HFFc6 (cell line): ENCODE measurements at places on chromosomes 2 and 18. TPM values are rescaled to one million over a fixed set of nuclear protein-coding genes. Genes with fewer than 3 reads are reported as not detected.

Gene ARHGAP25
- not detected in 3 replicates for total RNA-seq

Gene CYS1
- 0.32 to 1.7 TPM (median 0.50 TPM) in 3 replicates for total RNA-seq

Gene GAL3ST2
- 0.21 to 0.26 TPM in 2 of 3 replicates, not detected in the other for total RNA-seq

Gene IL1R1
- total RNA-seq = 13.4 to 23.9 TPM (median 15.1 TPM) in 3 replicates

DNA sequence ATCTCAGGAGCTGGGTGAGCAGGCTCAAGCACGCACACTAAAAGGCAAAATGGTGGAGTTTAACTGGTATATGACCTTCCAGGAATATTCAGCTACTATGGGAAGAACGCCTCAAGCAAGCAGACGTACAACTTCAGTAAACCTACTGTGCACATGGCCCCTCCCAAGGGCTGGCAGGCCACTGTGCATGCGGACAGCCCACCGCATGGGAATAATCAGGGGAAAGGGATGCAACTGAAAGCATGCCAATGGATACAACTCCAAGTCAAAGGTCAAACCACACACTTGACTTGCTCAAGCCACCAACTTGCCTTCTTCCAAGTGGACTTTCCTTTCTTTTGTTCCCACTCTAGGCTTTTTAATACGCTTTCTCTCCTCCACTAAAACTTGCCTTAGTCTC lies 121.6 kb upstream of the SNTG2 start:
- no peak for DNase-seq

DNA sequence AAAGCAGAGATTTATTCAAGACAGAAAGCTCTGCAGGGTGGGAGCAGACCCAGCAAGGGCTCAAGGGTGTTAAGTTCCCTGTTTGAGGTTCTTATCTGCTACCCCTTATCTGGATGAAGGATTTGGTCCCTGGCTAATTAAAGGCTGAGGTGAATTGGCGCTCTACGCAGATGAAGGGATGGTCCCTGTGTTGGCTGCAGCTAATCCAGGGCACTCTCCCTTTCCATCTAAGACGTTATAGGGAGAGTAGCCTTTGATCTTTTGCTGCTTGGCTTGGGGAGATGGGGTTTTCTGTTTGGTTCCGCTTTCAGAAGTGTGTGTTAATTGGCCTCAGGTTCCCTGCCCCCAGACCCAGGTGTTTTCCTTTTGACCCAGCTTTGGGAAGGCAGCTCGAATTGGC lies 17.0 kb downstream of the FAM228A start:
- no peak for DNase-seq

- no peak for DNase-seq
These were observed 29.2 kb downstream of the CROCC2 start for GRCh38 chr2:240935103-240935876.
